ENCODE measurements at places on chromosomes 4 and X. TPM values are rescaled to one million over a fixed set of nuclear protein-coding genes. Genes with fewer than 3 reads are reported as not detected.
A peak's percentile ranks its signal among the peaks of the same experiment; 100 is the strongest.

GRCh38 chrX:130066975-130067615 lies 43.2 kb downstream of the ELF4 start:
- H3K27ac ChIP-seq, result no peak overlapping the region
- no peaks in the 10 kb centered on the region for H3K36me3 ChIP-seq
- H3K4me1 ChIP-seq, result peaks cover 2% of the 10 kb centered on the region
- no peak for DNase-seq
- no peak overlapping the region for H3K4me3 ChIP-seq

AWAT2 gene
- total RNA-seq, result not detected

DNA sequence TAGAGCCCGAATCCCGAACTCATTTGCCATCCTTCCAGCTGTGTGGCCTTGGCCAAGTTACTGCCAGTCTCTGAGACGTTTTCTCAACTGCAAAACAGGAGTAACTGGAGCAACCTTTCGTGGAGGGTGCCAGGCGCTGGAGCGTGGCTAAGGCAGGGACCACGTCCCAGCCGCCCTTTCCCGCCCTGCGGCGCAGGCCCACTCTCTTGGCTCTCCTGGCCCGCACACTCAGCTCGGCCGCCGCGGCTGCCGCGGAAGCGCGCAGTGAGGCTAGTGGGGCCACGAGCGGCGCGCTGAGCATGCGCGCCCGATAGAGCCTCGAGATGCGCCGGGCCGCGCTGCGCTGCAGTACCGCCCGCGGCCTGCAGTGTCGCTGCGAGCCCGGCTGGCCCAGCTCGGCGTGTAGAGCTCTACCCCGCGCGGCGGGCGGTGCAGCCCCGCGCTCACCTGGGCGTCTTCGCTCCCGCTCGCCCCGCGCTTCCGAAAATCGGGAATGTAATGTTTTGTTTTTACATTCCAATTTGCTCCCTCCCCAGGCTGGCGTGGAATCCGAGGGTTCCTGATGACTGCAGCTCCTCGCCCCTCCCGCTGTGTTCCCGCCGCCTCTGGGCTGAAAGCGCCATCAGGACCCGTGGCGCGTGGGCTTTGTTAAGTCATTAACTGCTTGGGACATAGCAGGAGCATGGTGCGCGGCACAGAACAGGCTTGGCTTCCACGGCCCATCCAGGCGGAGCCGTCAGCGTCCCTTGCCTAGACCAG lies 4.0 kb upstream of the ZNF518B start:
- peak; percentile 57 for DNase-seq
- H3K36me3 ChIP-seq, result no peaks in the 10 kb centered on the region
- H3K4me1 ChIP-seq, result peaks cover 2% of the 10 kb centered on the region
- H3K27ac ChIP-seq, result no peak overlapping the region
- H3K4me3 ChIP-seq, result peak overlapping the region; percentile 39

- H3K36me3 ChIP-seq, result no peaks in the 10 kb centered on the region
- no peaks in the 10 kb centered on the region for H3K27me3 ChIP-seq
- no peaks in the 10 kb centered on the region for H3K4me1 ChIP-seq
- no peak overlapping the region for H3K27ac ChIP-seq
- DNase-seq, result peak; percentile 44
- H3K4me3 ChIP-seq, result no peak overlapping the region
These were observed 9.8 kb downstream of the SPP1 start for GRCh38 chr4:87985097-87985886.

DNA sequence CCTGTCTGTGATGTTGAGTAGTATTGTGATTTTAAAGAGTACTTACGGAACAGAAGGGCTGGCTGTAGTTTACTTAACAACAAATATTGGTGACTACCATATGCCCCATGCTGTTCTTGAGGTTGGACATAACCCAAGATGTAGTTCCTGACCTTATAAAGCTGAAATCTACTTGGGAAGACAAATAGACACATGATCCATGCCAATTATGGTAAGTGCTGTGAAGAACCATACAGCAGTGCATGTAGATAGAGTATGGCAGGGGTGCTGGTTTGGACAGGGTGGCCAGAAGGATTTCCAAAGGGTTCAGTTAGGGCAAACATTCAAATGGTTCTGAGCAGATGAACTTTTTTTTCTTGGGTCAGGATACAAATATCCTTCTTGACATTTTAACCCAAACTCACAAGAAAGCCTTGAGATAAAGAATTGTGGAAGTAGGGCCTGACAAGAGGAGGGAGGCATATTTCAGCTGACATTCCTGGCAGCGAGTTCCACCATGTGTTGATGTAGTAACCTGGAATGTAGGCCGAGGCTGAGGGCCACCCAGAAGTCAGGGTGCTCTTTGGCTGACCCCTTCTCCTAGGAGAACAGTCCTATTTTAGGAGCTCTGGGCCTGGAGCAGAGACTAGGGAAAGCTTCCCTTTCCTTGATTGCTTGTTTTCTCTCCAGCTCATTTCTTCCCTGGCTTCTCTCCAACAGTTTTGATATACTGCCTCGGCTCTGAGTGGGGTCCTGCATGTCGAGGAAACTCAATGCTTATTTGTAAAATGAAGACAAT lies 74.2 kb downstream of the FREM3 start:
- no peaks in the 10 kb centered on the region for H3K36me3 ChIP-seq
- no peak overlapping the region for H3K4me3 ChIP-seq
- H3K27me3 ChIP-seq, result no peaks in the 10 kb centered on the region
- peak; percentile 39 for DNase-seq
- no peaks in the 10 kb centered on the region for H3K4me1 ChIP-seq
- peak overlapping the region; percentile 1 for H3K27ac ChIP-seq

GRCh38 chr4:4256799-4257198 lies 8.8 kb upstream of the TMEM128 start:
- H3K27me3 ChIP-seq, result no peaks in the 10 kb centered on the region
- no peaks in the 10 kb centered on the region for H3K4me1 ChIP-seq
- no peak overlapping the region for H3K4me3 ChIP-seq
- DNase-seq, result no peak

- H3K27ac ChIP-seq, result no peak overlapping the region
- peak; percentile 15 for DNase-seq
- no peaks in the 10 kb centered on the region for H3K36me3 ChIP-seq
- no peaks in the 10 kb centered on the region for H3K27me3 ChIP-seq
- peaks cover 6% of the 10 kb centered on the region for H3K4me1 ChIP-seq
These were observed 1.1 kb upstream of the NLGN3 start for GRCh38 chrX:71143508-71143907.

DNA sequence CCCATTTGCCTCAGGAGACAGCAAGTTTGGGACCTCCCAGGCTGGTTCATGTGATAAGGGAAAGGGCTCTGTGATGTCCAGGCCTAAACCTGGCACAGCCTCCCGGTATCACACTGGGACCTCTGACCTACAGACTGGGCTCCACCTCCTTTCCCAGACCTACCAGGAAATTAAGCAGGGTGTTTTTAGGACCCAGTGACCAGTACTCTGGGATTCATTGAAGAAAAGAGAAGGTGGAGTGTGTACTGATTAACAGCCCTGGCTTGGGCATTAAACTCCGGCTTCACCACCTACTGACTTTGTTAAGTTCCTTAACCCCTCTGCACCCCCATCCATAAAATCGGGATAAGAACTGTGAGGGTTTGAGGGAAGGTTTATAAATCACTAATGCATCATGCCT lies 28.6 kb downstream of the ASB9 start:
- no peak for DNase-seq
- no peaks in the 10 kb centered on the region for H3K4me1 ChIP-seq
- H3K27ac ChIP-seq, result no peak overlapping the region
- no peak overlapping the region for H3K4me3 ChIP-seq
- H3K27me3 ChIP-seq, result no peaks in the 10 kb centered on the region
- H3K36me3 ChIP-seq, result no peaks in the 10 kb centered on the region

SLC16A2 gene
- 9.2 TPM for total RNA-seq

GRCh38 chrX:131068945-131069719 lies 11.0 kb downstream of the ARHGAP36 start:
- no peak overlapping the region for H3K27ac ChIP-seq
- no peak overlapping the region for H3K4me3 ChIP-seq
- no peaks in the 10 kb centered on the region for H3K4me1 ChIP-seq
- peaks cover 45% of the 10 kb centered on the region for H3K27me3 ChIP-seq

USP17L29 gene
- total RNA-seq, result not detected

DNA sequence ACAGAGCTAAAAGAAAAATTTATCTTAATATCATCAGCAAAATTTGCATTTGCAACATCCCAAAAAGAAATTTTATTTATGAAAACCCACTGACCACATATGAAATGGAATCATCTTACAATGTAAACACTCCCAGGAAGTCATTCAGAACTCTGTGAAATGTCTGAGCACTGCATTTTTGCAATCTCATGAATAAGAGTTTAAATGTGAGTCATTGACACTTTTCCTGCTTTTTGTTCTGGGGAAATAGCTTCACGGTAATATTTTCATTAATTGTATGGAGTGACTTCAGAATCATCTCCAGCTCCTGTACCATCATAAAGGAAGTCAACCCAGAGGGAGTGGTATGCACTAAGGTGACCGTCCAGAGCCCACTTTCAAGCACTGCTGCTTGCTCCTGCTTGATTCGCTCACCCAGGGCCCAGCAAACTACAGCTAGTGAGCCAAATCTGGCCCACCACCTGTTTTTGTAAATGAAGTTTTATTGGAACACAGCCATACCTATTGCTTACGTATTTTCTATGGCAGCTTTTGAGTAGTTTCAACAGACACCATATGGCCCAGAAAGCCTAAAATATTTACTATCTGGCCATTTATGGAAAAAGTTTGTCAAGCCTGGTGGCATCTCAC lies 17.2 kb downstream of the EDNRA start:
- DNase-seq, result no peak
- no peak overlapping the region for H3K4me3 ChIP-seq
- H3K27me3 ChIP-seq, result no peaks in the 10 kb centered on the region
- no peak overlapping the region for H3K27ac ChIP-seq
- H3K36me3 ChIP-seq, result no peaks in the 10 kb centered on the region

DNA sequence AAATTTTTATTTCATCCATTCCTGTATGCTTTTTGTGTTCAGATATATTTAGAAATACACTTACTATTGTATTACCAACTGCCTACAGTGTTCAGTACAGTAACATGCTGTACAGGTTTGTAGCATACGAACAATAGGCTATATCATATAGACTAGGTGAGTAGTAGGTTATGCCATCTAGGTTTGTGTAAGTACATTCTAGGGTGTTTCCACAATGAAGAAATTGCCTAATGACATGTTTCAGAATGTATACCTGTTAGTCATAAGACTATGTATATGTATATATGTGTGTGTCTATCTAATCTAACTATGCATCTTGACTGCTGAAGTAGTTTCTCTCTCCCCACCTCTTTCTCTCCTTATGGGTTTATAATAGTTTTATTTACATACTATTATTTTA lies 51.5 kb upstream of the BTC start:
- no peak overlapping the region for H3K4me3 ChIP-seq
- H3K4me1 ChIP-seq, result no peaks in the 10 kb centered on the region
- H3K27me3 ChIP-seq, result no peaks in the 10 kb centered on the region
- no peaks in the 10 kb centered on the region for H3K36me3 ChIP-seq
- H3K27ac ChIP-seq, result no peak overlapping the region

DNA sequence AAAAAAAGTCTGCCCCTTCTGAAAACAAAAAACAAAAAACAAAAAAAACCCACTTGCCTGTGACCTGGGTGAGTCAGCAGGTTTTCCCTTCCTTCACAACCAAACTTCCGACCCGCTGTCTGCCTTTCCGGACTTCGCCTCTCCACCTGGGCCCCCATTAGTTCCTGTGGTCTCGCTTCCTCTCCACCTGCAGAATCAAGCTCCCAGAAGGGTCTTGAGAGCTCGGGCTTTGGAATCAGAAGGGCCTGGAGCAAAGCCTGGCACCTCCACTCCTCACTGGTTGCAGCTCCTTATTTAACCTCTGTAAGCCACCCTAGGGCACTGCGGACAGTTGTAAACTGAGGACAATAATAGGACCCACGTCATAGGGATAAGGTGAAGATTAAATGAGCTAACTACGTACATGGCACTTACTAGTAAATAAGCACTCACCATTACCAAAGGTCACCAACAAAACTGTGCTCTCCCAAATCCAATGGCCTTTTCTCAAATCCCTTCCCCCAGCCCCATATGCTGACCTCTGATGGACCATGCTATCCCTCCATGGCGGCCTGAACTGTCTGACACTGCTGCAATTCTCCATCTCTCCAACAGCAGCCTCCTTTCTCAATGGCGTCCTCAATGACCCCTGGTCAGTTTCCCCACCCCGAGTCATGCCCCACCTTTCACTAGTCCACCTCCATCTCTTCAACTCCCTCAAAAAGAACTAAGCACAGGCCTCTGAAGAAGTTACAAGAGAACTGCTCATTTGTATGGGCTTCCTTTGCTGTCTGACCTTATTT lies 64.2 kb downstream of the IRF2 start:
- no peaks in the 10 kb centered on the region for H3K27me3 ChIP-seq
- H3K27ac ChIP-seq, result peak overlapping the region; percentile 4
- peak; percentile 42 for DNase-seq

GRCh38 chr4:168304744-168305459 lies 13.7 kb downstream of the DDX60 start:
- DNase-seq, result no peak
- no peak overlapping the region for H3K27ac ChIP-seq
- H3K36me3 ChIP-seq, result no peaks in the 10 kb centered on the region
- no peak overlapping the region for H3K4me3 ChIP-seq
- H3K4me1 ChIP-seq, result peaks cover 15% of the 10 kb centered on the region
- no peaks in the 10 kb centered on the region for H3K27me3 ChIP-seq

UGT2A3 gene
- 28.5 TPM for total RNA-seq

DNA sequence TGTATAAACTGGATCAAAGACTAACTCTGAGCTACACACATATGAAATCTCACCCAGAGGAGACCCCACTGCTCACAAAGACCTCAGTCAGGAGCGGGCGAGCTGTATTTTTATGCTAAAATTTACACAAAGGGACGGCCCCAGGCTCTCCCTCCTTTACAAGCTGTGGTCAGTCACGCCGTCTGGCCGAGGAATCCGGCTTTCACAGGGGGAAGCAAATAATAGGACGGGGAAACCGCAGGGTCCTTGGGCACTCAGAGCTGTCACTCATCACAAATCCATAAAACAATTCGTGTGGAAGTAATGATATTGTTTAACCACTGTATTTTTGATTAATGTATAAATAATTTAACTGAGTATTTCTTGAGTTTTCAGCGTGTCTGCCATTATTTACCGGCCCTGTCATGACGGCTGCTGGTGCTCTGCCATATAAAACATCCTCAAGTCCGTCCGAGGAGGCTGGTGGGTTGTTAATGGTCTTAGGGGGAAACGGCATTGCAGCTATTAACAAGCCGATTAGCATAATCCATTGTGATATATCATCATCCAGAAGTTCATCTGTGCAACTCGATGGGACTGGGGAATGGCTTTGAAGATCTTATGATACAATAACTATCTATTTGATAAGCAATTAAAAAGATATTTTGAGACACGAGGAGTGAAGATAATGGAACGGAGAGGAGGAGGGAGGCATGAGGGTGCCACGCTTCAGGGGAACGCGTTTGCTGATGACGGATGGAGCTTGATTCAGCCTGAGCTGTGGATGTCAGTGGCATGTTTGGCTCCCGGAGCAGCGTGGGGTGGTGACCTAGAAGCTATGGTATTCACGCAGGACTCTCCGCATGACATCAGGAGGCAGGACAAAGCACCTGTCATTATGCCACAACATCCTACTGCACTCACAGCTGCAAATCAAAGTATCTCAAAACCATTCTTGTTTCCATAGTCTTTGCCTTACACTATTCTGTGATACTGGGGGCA lies 150.9 kb downstream of the SHOX start:
- H3K27ac ChIP-seq, result no peak overlapping the region
- no peaks in the 10 kb centered on the region for H3K27me3 ChIP-seq
- DNase-seq, result no peak
- H3K4me1 ChIP-seq, result no peaks in the 10 kb centered on the region
- H3K36me3 ChIP-seq, result no peaks in the 10 kb centered on the region

PLP1 gene
- total RNA-seq, result 3.8 TPM

GRCh38 chr4:85724791-85725563 lies 250.0 kb downstream of the ARHGAP24 start:
- peak overlapping the region; percentile 60 for H3K27ac ChIP-seq
- no peak for DNase-seq
- no peak overlapping the region for H3K4me3 ChIP-seq
- H3K27me3 ChIP-seq, result no peaks in the 10 kb centered on the region
- H3K4me1 ChIP-seq, result peaks cover 3% of the 10 kb centered on the region

PNMA6A gene
- total RNA-seq, result not detected

ASIC5 gene
- not detected for total RNA-seq
